ENCODE measurements at places on chromosomes 7 and 10. TPM values are rescaled to one million over a fixed set of nuclear protein-coding genes. Genes with fewer than 3 reads are reported as not detected.
A peak's percentile ranks its signal among the peaks of the same experiment; 100 is the strongest.

- H3K27ac ChIP-seq = no peak overlapping the region
- no peak for DNase-seq
- H3K36me3 ChIP-seq = no peaks in the 10 kb centered on the region
- no peak overlapping the region for H3K4me3 ChIP-seq
- H3K27me3 ChIP-seq = no peaks in the 10 kb centered on the region
Measured at GRCh38 chr10:1417574-1417973, 319.8 kb downstream of the ADARB2 start.

The NAPEPLD gene
- polyA plus RNA-seq = 1.4 TPM

- DNase-seq = no peak
- no peaks in the 10 kb centered on the region for H3K4me1 ChIP-seq
- H3K4me3 ChIP-seq = no peak overlapping the region
- no peak overlapping the region for H3K27ac ChIP-seq
- no peaks in the 10 kb centered on the region for H3K27me3 ChIP-seq
- H3K36me3 ChIP-seq = no peaks in the 10 kb centered on the region
Measured at GRCh38 chr7:86574006-86574405, 69.7 kb upstream of the GRM3 start.

- no peak for DNase-seq
- no peak overlapping the region for H3K4me3 ChIP-seq
- H3K27ac ChIP-seq = no peak overlapping the region
Measured at GRCh38 chr7:104931181-104931781, 82.7 kb upstream of the KMT2E start.

The KCNIP2 gene
- polyA plus RNA-seq = 0.53 TPM

DNA sequence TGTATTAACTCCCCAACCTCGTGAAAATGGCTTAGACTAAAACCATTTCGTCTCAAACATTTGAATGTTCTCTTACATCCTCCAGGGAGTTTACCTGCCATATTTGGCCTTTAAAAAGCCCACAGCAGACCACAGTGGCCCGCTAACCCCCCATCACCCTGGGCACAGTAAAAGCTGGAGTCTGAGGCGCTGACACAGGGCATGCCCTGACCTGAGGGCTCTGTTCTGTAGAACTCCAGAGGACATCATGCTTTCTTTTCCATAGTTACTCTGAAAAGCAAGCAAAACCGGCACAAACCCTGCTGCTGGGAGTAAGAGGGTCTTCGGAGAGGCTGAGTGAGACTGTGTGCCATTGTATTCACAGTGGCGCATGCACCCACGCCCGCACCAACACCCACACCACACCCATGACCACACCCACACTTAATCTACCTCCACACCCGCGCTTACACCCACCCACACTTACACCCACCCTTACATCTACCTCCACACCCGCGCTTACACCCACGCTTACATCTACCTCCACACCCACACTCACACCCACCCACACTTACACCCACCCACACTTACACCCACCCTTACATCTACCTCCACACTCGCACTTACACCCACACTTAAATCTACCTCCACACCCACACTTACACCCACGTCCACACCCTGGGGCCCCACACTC lies 32.1 kb downstream of the LRRC27 start:
- no peak overlapping the region for H3K4me3 ChIP-seq
- H3K36me3 ChIP-seq = peaks cover 9% of the 10 kb centered on the region
- H3K27ac ChIP-seq = no peak overlapping the region
- no peaks in the 10 kb centered on the region for H3K4me1 ChIP-seq

The ANKRD30A gene
- polyA plus RNA-seq = not detected

- peaks cover 13% of the 10 kb centered on the region for H3K27me3 ChIP-seq
- no peak for DNase-seq
- H3K27ac ChIP-seq = no peak overlapping the region
- no peaks in the 10 kb centered on the region for H3K36me3 ChIP-seq
Measured at GRCh38 chr10:125299461-125299860, 139.1 kb upstream of the CTBP2 start.

The MAD1L1 gene
- 29.0 TPM for polyA plus RNA-seq

DNA sequence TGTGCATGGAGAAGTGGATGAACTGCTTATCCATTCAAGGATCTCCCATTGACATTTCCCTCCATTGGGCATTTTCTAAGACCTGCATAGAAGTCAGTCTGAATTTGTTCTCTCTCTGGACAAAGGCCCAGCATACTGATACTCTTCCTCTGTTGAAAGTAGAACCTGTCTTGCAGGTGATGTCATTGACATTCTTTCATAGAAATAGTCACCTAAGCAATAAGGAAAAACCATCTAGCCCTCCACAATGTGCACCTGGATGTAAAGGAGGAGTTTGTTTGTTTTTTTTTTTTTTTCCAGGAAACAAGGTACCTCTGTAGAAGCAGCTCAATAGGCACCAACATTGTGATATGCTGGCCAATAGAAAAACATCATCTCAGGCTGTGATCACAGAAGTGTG lies 150.4 kb downstream of the DPY19L1 start:
- H3K27ac ChIP-seq = no peak overlapping the region
- no peak for DNase-seq
- no peaks in the 10 kb centered on the region for H3K4me1 ChIP-seq
- no peak overlapping the region for H3K4me3 ChIP-seq

- peak; percentile 71 for DNase-seq
- H3K4me3 ChIP-seq = peak overlapping the region; percentile 65
- H3K4me1 ChIP-seq = no peaks in the 10 kb centered on the region
- H3K27me3 ChIP-seq = peaks cover 2% of the 10 kb centered on the region
- no peaks in the 10 kb centered on the region for H3K36me3 ChIP-seq
- H3K27ac ChIP-seq = peak overlapping the region; percentile 48
Measured at GRCh38 chr10:95183271-95184230, 10.5 kb upstream of the ACSM6 start.

GRCh38 chr10:73625884-73626752 lies 15.2 kb downstream of the MYOZ1 start:
- H3K36me3 ChIP-seq = no peaks in the 10 kb centered on the region
- 0 out of 2 replicates have a peak, but pooled peaks cover 1% of the 10 kb centered on the region for H3K4me1 ChIP-seq
- peak overlapping the region; percentile 92 for H3K27ac ChIP-seq
- peak; percentile 98 for DNase-seq
- peak overlapping the region; percentile 67 for H3K4me3 ChIP-seq

DNA sequence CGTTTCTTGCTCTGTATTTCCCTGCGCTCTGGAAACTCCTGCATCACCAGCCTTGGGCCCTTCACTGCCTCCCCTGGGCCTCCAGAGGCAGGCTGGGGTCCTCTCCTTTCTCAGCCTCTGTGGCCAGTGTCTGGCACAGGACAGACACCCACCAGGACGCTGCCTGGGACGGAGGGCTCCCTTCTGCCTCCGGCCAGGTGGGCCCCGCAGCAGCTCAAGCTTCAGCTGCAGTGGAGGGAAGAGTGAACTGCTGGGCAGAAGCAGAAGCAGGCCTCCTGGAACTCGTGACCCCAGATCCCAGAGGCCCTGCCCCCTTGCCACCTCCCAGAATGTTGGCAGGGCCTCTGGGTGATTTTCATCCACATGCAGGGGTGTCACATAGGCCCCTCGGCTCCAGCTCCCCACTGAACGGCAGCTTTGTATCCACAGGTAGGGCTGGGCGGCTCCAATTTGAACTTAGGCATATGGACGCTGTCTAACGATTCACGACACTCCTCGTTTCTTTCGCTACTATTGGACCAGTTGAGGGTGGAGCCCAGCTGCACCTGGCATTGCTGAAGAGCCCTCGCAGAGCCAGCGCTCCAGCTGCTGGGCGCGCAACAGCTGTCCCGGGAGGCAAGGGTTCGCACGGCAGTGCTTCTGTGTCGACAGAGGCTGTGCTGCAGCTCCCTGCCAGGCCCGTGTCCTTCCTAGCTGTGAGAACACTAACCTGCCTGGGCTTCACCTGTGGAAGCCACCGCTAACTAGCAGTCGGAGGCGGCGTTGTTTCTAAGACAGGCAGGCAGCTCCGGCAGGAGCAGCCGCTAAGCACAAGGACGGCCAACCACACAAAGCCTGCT lies 18.4 kb upstream of the GPR146 start:
- H3K27me3 ChIP-seq = no peaks in the 10 kb centered on the region
- H3K36me3 ChIP-seq = peaks cover 20% of the 10 kb centered on the region
- peaks cover 9% of the 10 kb centered on the region for H3K4me1 ChIP-seq
- no peak overlapping the region for H3K4me3 ChIP-seq
- no peak overlapping the region for H3K27ac ChIP-seq
- DNase-seq = no peak

GRCh38 chr7:1679326-1679965 lies 9.4 kb downstream of the ELFN1 start:
- H3K36me3 ChIP-seq = no peaks in the 10 kb centered on the region
- DNase-seq = no peak
- H3K4me3 ChIP-seq = no peak overlapping the region

DNA sequence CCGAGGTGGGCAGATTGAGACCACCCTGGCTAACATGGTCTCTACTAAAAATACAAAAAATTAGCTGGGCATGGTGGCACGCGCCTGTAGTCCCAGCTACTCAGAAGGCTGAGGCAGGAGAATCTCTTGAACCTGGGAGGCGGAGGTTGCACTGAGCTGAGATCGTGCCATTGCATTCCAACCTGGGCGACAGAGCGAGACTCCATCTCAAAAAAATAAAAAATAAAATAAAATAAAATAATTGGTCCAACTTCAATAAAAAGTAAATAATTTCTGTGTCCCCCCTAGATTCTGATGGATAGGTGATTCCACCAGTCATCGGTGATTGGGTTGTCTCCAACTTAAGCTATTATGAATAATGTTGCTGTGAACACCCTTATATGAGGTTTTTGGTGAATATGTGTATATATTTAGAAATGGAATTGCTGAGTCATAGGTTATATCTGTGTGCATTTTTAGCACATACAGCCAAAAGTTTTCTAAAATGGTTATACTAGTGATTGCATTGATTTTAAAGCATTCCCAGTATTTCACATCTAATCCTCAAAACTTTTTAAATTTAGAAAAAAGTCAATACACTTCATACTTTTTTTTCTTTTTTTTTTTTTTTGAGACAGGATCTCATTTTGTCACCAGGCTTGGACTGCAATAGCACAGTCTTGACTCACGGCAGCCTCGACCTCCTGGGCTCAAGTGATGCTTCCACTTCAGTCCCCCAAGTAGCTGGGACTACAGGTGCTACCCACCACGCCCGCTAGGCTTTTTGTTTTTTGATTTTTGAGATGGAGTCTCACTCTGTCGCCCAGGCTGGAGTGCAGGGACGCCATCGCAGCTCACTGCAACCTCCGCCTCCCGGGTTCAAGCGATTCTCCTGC lies 13.7 kb upstream of the SRPK2 start:
- H3K27me3 ChIP-seq = no peaks in the 10 kb centered on the region
- peak overlapping the region; percentile 38 for H3K27ac ChIP-seq
- no peak overlapping the region for H3K4me3 ChIP-seq
- peak; percentile 55 for DNase-seq

DNA sequence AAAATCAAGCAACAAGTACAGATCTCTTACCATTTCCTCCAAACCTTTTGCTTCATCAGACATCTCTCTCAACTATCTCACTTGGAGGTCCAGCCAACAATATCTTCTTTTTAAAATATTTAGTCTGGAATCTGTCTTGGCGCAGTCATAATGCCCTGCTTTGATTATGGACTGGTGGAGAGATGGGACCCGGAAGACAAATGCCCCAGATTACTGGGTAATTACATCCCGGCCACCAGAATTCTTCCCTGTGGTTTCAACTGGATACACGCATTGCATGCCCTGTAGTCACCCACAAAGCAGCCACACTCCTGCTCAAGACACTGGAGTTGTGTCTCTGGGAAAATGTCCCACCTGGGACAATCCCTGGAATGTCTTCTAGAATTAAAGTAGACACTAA lies 65.5 kb downstream of the BPGM start:
- peaks cover 8% of the 10 kb centered on the region for H3K4me1 ChIP-seq
- no peaks in the 10 kb centered on the region for H3K36me3 ChIP-seq
- H3K27ac ChIP-seq = no peak overlapping the region
- H3K27me3 ChIP-seq = no peaks in the 10 kb centered on the region

The EVX1 gene
- not detected for polyA plus RNA-seq

DNA sequence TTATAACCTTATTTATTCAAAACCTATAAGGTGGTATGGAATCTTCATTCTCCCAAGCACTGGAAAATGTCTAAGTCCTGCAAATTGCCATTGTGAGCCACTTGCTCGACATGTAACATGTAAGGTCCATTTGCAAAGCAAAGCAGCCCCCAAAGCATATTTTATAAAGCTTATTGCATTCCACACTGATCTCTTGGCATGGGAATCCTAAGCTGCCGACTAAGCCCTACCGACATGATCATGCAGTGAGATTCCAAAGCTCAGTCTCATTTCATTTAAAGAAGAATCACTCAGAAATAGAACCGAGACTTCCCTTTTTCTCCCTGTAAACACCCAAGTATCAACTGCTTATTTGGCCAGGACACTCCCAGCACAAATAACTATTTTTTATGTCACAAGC lies 333.4 kb upstream of the MYO3A start:
- H3K4me1 ChIP-seq = no peaks in the 10 kb centered on the region
- H3K27me3 ChIP-seq = no peaks in the 10 kb centered on the region
- no peak for DNase-seq
- no peaks in the 10 kb centered on the region for H3K36me3 ChIP-seq
- H3K4me3 ChIP-seq = no peak overlapping the region

DNA sequence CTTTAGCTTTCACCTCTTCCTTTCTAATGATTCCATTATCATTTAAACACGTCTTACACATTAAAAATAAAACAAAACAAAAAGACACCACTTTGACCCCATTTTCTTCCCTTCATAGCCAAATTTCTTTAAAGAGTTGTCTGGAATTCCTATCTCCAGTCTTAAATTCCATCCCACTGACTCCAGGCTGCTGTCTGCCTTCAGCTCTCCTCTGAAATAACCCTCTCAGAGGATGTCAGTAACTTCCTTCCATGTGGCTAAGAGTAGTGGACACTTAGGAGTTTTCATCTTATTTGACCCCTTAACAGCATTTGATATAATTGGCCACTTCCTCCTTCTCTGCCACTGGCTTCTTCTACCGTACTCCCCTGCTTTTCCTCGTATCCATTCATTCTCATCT lies 69.6 kb upstream of the MKX start:
- H3K4me1 ChIP-seq = peaks cover 2% of the 10 kb centered on the region
- H3K36me3 ChIP-seq = no peaks in the 10 kb centered on the region
- no peak overlapping the region for H3K27ac ChIP-seq
- no peaks in the 10 kb centered on the region for H3K27me3 ChIP-seq

DNA sequence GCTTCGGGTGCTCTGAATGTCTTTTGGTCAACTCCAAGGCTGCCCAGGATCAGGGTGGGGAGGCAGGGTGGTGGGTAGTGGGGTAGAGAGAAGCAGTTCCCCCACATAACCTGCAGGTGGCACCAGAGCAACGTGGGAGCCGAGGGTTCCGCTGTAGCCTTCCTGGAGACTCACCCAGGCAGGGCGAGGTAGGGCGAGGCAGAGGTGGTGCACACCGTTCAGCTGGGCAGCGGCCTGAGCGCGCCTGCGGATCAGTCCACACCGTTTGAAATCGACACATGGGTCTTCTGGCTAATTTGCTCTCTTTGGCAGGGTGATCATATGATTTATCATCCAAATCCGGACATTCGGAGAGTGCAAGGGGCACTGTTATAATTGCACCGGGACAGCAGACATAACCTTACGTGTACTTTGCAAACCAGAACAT lies 41.4 kb upstream of the MAP3K8 start:
- H3K4me1 ChIP-seq = 0 out of 2 replicates have a peak, but pooled peaks cover 1% of the 10 kb centered on the region
- H3K27ac ChIP-seq = no peak overlapping the region
- H3K36me3 ChIP-seq = no peaks in the 10 kb centered on the region
- peak; percentile 42 for DNase-seq
- no peak overlapping the region for H3K4me3 ChIP-seq

The GIMAP4 gene
- polyA plus RNA-seq = not detected

GRCh38 chr10:96244354-96244753 lies 27.0 kb downstream of the BLNK start:
- H3K4me3 ChIP-seq = no peak overlapping the region
- H3K4me1 ChIP-seq = no peaks in the 10 kb centered on the region
